Colonic mucosa (tissue), 4 donors: ENCODE measurements at places on chromosomes 5 and 9. TPM values are rescaled to one million over a fixed set of nuclear protein-coding genes. Genes with fewer than 3 reads are reported as not detected.
A peak's percentile ranks its signal among the peaks of the same experiment; 100 is the strongest.

OCLN gene
- 176 TPM for total RNA-seq

PRSS3 gene
- 148 TPM for total RNA-seq

PCDHB5 gene
- 0.10 TPM for total RNA-seq

MACROH2A1 gene
- 191 TPM for total RNA-seq

FAM78A gene
- total RNA-seq, result 2.0 TPM

OBP2A gene
- not detected for total RNA-seq

NFIB gene
- 53.0 TPM for total RNA-seq

GPX3 gene
- total RNA-seq, result 60.5 TPM

DNA sequence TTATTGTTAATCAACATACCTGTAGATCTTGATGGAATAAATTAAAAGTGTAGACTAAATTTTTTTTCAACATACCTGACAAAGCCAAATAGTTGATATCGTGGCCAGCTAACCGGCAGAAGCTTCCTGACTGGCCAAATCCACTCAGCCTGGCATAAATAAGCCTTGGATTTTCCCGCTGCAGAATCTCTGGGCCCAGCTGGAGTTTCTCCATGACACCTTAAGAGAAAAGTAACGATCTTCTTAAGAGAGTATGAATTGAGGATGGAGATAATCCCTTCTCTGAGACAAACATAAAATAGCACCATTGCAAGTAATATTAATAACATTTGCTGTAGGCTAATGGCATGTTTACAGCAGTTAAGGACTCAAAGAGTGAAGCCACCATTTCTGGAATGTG lies 2.2 kb downstream of the AMACR start:
- H3K27ac ChIP-seq, result no peak overlapping the region
- H3K36me3 ChIP-seq, result no peaks in the 10 kb centered on the region
- DNase-seq, result no peak
- H3K4me1 ChIP-seq, result peaks cover 3% of the 10 kb centered on the region

- DNase-seq, result no peak
- no peaks in the 10 kb centered on the region for H3K27me3 ChIP-seq
- no peak overlapping the region for H3K27ac ChIP-seq
- peaks cover 9% of the 10 kb centered on the region for H3K36me3 ChIP-seq
- H3K4me1 ChIP-seq, result no peaks in the 10 kb centered on the region
These were observed 12.4 kb downstream of the SLC30A5 start for GRCh38 chr5:69105996-69106906.

- DNase-seq, result peak; percentile 68
- no peaks in the 10 kb centered on the region for H3K36me3 ChIP-seq
- peak overlapping the region; percentile 92 for H3K4me3 ChIP-seq
- no peaks in the 10 kb centered on the region for H3K27me3 ChIP-seq
These were observed 1.3 kb downstream of the MAP3K1 start for GRCh38 chr5:56816546-56817081.

DNA sequence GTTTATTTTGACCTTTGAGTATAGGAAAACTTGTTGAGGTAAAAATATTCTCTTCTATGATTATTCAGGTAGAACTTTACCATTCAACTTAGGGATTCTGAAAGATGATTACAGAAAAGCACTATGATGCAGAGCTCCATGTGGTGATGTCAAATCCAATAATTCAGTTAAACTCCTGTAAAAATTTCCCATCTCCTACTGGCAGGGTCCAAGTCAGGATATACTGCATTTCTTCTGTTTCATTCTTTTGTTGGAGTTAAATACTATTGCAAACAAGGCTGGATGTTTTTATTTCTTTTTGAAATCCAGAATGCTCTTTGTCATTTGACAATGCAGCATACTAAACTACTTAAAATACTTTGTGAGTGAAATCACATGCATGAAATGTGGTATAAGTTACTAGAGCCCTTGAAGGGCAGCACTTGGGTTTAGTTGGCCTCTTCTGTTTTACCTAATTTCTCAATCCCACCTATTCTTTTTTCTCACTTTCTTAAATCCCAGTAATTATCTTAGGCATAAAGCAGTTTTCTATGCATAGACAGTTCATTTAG lies 204.5 kb downstream of the FBXL7 start:
- H3K4me3 ChIP-seq, result no peak overlapping the region
- H3K27ac ChIP-seq, result no peak overlapping the region
- H3K4me1 ChIP-seq, result no peaks in the 10 kb centered on the region
- H3K36me3 ChIP-seq, result no peaks in the 10 kb centered on the region

DNA sequence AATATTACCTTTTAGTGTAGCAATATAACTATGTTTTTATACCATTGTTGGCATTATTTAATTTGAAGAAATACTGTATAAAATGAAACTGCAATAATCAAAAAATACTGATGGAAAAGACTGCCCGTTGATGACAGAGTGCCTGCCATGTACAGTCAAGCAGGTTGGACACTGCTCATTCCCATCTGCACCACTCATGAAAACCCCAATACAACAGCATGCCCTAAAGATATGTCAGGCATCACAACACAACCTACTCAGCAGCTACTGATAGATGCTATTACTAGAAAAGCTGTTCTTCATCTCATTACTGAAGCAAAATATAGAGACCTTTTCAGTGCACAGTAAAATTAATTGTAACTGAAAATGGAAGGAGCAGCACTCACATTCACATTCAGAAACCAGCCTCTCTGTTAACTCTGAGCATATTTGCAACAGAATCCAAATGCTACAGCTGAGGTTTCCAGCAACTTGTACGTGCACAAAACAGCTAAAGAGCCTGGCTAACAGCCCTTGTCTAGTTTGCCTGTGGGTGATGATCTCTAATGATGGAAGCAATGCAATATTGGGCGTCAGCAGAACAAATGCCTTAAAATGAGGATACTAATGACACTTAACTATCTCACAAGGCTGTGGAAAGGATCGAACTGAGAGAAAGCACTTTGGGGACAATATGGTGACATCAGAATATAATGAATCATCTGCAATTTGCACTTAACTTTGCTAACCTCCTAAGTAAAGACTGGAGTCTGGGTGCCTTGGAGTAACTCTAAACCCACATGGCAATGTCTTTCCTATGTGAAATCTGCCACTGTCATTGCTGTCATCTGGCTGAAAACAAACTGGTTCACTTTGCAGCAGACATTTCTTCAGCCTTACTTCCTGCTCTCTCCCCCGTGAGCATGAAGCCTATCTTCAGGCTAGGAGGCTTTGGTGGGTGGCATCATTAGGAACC lies 195.3 kb upstream of the RASEF start:
- no peaks in the 10 kb centered on the region for H3K27me3 ChIP-seq
- DNase-seq, result no peak
- H3K4me1 ChIP-seq, result no peaks in the 10 kb centered on the region
- no peaks in the 10 kb centered on the region for H3K36me3 ChIP-seq
- no peak overlapping the region for H3K4me3 ChIP-seq
- H3K27ac ChIP-seq, result no peak overlapping the region

- no peak overlapping the region for H3K27ac ChIP-seq
- no peaks in the 10 kb centered on the region for H3K27me3 ChIP-seq
- no peaks in the 10 kb centered on the region for H3K36me3 ChIP-seq
These were observed 33.9 kb upstream of the GLIS3 start for GRCh38 chr9:4333787-4334186.

DNA sequence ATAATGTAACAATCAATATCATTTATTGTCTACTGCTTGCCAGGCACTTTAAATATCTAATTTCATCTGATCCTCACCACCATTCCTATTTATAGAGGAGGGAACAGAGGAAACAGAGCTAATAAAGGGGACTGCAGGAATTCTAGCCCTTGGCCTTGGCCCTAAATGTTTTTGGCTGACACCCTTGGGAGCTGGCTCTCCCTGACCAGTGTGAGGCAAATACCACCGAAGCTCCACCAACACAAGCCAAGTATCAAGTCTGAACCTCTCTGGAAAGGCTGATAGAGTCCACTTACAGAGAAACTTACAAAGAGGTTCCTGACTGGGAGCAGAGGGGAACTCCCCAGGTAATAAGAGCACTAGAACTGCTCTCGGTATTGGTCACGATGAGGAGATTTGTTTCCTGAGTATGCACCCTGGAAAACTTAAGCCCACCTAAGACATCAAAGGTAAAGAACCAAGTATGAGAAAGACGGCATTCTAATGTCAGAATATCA lies 243.1 kb upstream of the PANK3 start:
- no peak for DNase-seq
- H3K4me3 ChIP-seq, result no peak overlapping the region
- no peaks in the 10 kb centered on the region for H3K27me3 ChIP-seq
- H3K27ac ChIP-seq, result no peak overlapping the region
- no peaks in the 10 kb centered on the region for H3K36me3 ChIP-seq
- no peaks in the 10 kb centered on the region for H3K4me1 ChIP-seq

DNA sequence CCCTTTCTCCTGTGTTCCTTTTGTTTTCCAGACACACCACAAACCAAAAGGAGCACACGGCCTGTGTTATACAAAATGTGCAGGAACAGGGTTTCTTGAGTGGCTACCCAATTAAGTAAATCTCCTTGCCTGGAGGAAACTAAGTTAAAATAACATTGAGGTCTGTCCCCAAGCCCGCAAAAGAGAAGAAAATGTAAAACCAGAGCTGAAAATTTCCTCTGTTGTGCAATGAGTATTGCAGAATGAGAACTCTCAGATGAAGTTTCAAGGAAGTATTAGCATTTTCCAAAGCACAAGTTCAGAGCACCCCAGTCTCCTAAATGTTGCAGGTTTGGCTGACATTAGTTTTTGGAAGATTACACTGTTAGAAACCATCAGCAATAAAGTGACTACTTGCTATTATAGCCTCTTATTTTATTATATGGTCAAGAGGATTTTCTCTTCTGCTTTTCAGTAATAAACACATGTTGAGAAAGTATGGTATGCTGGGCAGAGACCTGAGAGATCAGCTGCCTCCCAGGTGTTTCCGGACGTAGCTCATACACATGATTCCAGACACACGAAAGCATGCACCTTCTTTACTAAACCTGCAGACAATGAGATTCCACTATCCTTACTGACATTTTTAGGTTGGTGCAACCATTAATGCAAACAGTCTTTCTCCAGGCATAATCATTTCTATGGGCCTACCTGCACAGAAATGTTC lies 161.3 kb downstream of the SNCAIP start:
- H3K27ac ChIP-seq, result no peak overlapping the region
- no peak overlapping the region for H3K4me3 ChIP-seq
- no peak for DNase-seq
- H3K27me3 ChIP-seq, result no peaks in the 10 kb centered on the region
- H3K4me1 ChIP-seq, result no peaks in the 10 kb centered on the region
- no peaks in the 10 kb centered on the region for H3K36me3 ChIP-seq

GRCh38 chr9:13587571-13587970 lies 308.1 kb upstream of the MPDZ start:
- no peak overlapping the region for H3K4me3 ChIP-seq
- no peaks in the 10 kb centered on the region for H3K27me3 ChIP-seq
- DNase-seq, result no peak

GRCh38 chr9:135039916-135040645 lies 47.4 kb upstream of the OLFM1 start:
- no peaks in the 10 kb centered on the region for H3K36me3 ChIP-seq
- H3K27me3 ChIP-seq, result no peaks in the 10 kb centered on the region
- no peak for DNase-seq
- H3K27ac ChIP-seq, result no peak overlapping the region
- no peaks in the 10 kb centered on the region for H3K4me1 ChIP-seq

DNA sequence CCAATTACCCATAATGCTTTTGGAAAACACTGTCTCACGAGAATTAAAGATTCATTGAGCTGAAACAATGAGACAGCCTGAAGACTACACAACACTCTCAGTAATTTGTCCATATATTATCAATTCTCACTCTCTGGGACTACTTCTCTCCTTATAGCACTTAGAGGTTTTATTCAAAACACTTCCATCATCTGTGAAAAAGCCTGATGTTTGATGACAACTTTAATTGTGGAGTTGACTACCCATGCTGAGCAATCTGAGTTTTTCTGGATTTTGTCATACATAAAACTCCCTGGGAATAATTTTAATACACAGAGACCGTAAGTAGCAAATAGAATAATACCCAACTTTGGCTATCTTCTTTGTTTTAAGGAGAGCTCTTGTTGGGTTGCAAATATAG lies 305.5 kb downstream of the EPB41L4A start:
- H3K27ac ChIP-seq, result no peak overlapping the region
- no peaks in the 10 kb centered on the region for H3K27me3 ChIP-seq
- no peak overlapping the region for H3K4me3 ChIP-seq
- H3K4me1 ChIP-seq, result no peaks in the 10 kb centered on the region
- DNase-seq, result no peak

GRCh38 chr5:139304391-139305324 lies 11.1 kb downstream of the MATR3 start:
- H3K4me3 ChIP-seq, result no peak overlapping the region
- no peaks in the 10 kb centered on the region for H3K27me3 ChIP-seq
- no peak overlapping the region for H3K27ac ChIP-seq
- no peak for DNase-seq
- H3K4me1 ChIP-seq, result peaks cover 13% of the 10 kb centered on the region
- no peaks in the 10 kb centered on the region for H3K36me3 ChIP-seq

DNA sequence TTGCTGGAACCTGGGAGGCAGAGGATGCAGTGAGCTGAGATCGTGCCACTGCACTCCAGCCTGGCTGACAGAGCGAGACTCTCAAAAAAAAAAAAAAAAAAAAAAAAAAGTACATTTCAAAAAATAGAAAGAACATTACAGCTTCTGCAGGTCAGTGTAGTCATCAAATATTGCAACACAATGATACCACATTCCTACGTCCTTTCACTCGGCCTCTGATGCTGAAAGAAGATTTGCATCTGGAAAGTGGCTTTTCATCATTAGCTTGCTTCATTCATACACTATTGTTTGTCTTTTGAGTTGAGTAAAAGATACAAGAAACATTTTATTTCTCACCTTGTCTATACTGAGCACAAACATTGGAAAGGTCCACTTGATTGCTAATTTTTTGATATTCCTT lies 59.6 kb upstream of the CPLANE1 start:
- H3K36me3 ChIP-seq, result peaks cover 6% of the 10 kb centered on the region
- no peak overlapping the region for H3K4me3 ChIP-seq
- no peaks in the 10 kb centered on the region for H3K4me1 ChIP-seq
- no peak overlapping the region for H3K27ac ChIP-seq
- no peak for DNase-seq

GRCh38 chr5:37893434-37894134 lies 53.7 kb upstream of the GDNF start:
- H3K36me3 ChIP-seq, result no peaks in the 10 kb centered on the region
- no peak overlapping the region for H3K27ac ChIP-seq
- no peaks in the 10 kb centered on the region for H3K4me1 ChIP-seq
- H3K4me3 ChIP-seq, result no peak overlapping the region
- H3K27me3 ChIP-seq, result no peaks in the 10 kb centered on the region
- DNase-seq, result no peak

GRCh38 chr5:53969176-53969730 lies 341.1 kb downstream of the ARL15 start:
- H3K4me1 ChIP-seq, result no peaks in the 10 kb centered on the region
- no peaks in the 10 kb centered on the region for H3K27me3 ChIP-seq
- H3K36me3 ChIP-seq, result no peaks in the 10 kb centered on the region

DNA sequence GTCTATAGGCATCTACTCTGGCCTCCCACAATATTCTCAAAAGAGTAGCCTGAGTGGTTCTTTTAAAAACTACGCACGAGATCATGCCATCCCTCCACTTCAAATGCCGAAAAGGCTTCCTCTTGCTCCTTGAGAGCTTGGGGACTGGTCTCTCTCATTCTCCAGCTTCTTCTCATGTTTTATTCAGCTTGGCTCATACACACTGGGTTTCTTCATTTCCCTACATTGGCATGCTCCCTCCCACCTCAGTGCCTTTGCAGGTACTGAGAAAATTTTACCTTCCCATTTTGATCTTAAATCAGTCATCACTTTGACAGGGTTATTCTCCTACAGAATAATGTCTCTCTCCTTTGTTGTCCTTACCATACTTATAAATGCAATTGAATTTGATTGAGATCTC lies 20.4 kb downstream of the PRLR start:
- H3K36me3 ChIP-seq, result no peaks in the 10 kb centered on the region
- no peak for DNase-seq
- H3K27me3 ChIP-seq, result no peaks in the 10 kb centered on the region
- no peak overlapping the region for H3K4me3 ChIP-seq
- H3K4me1 ChIP-seq, result no peaks in the 10 kb centered on the region
